ENCODE measurements at places on chromosomes 6 and 20.

DNA sequence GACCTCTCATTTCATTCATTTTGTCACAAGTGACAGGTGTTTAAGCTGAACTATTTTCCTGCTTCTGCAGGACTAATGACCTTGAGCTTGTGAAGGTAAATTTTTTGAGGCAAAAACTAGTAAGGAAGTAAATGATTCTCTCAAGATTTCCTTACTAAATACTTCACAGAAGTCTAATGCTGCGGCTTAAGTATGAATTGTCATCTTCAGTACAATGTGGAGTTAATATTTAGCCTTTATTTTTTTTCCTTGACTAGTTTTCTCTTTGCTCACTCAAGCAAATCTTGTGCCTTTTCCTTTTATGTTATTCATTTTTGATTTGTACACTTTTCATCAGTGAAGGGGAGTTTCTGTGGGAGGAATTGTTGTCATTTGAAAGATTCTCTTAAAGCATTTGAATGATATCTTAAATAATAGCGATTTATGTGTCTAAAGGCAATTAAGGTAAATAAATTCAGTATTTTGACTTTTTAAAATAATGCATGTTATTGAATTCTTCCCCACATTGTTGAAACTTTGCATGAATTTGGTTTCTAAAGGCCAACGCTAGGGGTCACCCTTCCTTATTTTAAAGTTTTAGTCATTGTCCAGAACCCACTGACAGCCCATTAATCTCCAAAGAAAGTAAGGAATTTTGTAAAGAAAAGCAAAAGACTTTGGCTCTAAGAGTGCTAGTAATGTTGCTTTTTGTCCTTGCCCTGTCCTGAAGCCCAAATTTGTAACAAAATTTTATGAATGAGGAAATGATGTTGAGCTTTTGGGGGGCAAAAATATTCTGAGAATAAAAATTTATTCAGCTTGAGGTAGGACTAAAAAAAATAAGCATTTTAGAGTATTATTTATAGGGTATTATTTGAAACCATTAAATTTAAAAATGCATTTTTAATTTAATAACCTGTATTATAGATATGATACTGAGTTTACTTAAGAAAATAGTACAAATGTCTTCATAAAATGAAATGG lies 157.4 kb upstream of the LAMA2 start:
- DNase-seq, result no peak

DNA sequence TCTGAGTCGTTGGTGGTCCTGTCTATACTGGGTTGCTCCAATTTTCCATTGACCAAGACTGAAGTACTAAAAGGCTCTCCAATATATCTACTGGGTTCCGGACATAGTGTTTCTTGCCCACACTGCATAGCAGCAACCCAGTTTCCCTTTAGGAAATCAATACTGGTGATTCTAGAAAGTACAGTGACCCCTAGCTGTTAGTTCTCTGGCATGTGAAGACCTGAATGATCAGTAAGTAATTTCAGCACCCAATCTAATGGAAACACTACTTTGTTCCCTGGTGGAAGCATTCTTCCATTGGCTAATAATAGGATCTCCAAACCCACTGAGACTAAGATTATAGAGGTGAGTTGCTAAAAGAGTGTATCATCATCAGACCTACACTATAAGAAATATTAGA lies 40.8 kb upstream of the STMND1 start:
- DNase-seq, result no peak

- DNase-seq, result no peak
These were observed 4.1 kb upstream of the TFAP2C start for GRCh38 chr20:56624786-56625681.

DNA sequence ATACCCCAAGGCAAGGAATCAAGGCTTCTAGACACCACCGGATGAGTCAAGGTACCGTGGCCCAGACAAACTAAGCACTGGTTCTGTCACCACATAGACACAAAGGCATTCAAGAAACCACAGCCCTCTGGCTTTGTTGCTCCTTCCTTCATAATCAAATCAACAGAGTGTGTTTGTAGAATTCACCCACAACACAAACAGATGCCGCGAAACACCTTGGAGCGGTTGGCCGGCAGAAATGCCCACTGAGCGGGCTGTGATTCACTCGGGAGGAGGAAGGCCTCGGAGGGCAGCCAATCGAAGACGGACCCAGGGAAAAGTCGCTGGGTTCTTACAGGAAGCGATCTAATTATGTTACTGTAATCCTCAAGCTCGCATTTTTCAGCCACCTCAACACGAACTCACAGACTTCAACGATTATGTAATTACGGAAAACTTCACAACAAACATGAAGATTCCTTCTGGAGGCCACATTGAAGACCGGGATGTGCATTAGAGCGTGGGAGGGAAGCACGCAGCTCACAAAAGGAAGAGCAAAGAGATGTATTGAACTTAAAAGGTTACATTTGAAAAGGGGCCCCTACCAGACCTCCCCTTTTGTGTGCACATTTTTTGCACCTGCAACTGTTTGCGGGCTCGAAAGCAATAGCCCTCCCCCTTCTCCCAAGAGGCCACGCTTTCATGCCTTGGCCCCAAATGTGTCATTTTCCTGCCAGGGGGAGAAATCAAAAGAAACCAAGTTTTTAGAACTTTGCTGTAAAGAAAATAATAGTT lies 184.7 kb upstream of the PREP start:
- peak; percentile 56 for DNase-seq

- DNase-seq, result no peak
These were observed 200.9 kb downstream of the GJA10 start for GRCh38 chr6:90095145-90095544.

DNA sequence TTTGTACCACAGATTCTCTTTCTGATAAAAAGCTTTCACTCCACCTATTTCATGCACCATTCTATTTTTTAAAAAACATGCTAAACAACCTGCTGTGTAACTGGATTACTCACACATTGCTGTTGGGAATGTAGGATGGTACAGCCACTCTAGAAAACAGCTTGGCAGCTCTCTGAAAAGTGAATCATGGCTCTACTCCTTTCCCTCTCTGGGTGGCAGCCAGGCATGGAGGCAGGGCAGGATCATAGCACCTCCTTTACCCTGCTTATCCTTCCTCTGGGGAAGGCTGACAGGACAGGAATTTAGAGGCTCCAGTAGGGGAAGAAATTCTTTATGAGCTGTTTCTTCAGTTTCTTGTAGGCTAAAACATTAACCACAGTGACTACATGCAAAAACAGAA lies 6.7 kb upstream of the VNN2 start:
- DNase-seq, result no peak

DNA sequence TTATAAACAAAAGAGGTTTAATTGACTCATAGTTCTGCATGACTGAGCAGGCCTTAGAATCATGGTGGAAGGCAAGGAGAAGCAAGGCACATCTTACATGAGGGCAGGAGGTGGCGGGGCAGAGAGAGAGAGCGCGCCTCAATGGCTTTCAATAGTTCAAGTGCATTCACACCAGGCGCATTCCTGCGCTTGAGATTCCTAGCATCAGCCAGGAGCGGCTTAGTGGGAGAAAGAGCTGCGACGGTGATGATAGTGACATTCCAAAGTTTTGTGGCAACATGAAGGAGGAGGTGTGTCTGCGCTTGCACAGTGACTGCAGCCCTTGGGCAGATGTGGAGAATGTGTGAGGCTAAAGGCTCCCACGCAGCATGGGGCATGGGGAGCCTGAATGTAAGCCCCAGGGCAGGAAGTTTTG lies 25.0 kb upstream of the EMILIN3 start:
- DNase-seq, result no peak

- no peak for DNase-seq
These were observed 1.3 kb upstream of the HLA-A start for GRCh38 chr6:29941016-29941415.

DNA sequence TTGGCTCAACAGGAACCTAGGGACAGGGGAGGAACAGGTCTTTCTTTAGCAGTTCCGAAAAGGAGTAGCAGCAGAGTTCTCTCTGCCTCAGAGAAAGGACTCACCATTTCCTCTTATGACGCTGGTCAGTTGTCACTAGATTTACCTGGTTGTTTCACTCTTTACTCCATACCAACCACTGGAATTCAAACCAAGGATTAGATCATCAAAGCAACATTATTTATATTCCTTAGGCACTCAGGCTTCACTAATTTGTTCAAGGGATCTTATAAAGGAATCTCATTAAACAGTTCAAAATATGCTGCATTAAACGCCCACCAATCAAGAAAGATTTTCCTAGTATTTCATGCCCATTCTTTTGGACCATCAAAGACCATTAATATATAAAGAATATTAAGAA lies 1129.5 kb upstream of the MAP3K7 start:
- no peak for DNase-seq

DNA sequence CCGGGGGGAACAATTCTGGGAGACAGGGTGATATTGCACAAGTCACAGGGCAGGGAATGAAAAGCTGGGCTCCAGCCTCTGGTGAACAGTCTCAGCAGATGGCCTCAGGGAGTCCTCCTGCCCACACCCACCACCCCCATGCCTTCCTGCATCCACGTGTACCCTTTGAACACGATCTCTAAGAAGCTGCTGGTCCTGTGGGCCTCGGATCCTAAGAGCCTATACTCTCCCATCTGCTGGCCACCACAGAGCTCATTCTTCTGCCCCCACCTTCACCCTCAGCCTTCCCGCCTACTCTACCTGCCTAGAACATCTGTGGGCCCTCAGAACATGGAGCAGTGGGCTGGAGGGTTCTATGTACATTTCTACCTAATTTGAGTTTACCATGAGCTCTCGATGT lies 60.3 kb downstream of the TRERF1 start:
- no peak for DNase-seq

DNA sequence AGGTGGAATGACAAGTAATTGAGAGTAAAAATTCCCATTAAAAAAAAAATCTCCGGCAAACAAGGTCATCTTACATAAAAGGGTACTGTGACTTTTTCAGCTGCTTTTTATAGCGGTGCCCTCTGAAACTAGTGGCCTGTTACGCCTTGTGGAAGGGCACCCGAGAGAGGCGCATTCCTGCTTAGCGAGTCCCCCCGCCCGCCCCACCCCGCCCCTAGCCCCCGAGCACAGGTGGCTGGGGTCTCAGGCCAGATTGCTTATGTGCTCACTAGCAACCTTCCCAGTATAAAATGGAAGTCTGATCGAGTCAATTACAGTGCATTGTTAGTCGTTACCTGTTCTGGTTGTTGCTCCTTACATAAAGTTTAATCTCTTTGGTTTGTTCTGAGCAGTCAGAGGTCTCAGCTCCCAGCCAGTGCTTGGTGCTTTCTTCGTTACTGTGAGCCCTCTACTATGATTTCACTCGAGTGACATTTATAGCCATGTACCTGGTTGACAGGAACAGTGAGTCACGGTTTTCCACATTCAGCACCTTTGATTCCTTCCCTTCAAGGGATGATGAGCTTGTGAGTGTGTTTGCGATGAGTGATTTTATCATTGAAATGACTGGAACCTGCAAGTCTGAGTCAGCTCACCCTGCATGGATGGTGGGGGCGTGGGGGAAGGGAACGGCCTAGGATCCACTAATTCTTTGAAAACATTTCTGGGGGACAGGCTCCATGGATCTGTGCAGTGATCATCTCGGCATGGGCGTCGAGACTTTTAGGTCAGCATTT lies 47.6 kb downstream of the ZDHHC14 start:
- DNase-seq, result no peak

DNA sequence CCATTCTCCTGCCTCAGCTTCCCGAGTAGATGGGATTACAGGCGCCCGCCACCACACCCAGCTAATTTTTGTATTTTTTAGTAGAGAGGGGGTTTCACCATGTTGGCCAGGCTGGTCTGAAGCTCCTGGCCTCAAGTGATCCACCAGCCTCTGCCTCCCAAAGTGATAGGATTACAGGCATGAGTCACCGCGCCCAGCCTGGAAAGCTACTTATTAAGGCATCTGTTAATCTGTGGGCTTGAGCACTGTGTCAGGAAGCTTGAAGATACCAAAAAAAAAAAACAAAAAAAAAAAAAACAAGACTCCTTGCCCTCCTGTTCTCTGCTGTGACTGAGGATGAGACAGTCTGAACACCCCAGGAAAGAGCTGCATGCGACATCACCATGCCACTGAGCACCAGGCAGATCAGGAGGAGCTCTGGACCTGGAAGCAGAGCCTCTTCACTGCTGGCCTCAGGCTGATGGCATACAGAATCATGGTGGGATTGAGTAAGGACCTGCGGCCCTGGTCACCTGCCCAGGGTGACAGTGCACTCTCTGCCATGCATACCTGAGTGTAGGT lies 166.5 kb upstream of the SNX9 start:
- DNase-seq, result no peak

DNA sequence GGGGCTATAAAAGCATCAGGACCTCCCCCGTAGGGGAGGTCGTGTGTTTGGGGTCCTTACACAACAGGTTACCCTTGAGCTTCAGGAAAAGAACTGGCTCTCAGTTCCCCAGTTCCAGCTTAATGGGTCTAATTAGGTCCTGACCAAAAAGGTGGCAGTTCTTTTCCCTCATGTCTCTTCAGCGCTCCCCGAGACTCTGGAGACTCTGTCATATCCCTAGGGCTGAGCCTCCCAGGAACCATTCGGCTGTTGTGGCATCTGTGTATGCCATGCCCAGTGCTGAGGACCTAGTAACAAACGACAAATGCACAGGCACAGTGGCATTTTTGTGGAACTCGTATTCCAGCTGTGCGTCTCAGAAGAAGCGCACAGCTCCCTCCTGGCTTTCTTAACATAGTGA lies 14.6 kb downstream of the PRDM1 start:
- DNase-seq, result no peak

DNA sequence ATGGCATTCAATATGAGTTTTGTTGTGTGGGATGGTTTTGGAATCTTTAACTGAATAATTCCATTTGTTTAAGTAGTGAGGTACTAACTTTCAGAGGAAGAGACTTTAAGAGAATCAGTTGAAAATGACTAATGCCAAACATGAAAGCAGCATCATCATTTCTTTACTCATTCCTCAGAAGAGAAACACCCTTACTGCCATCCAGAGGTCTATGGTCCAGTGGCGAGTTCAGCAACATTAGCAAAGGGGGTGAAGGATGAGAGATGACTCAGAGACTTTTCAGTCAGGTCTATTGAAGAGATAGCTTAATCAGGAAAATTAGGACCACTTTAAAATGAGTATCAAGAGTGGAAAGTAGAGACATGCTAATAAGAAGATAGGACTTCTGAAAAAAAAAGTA lies 118.8 kb downstream of the COL19A1 start:
- no peak for DNase-seq

DNA sequence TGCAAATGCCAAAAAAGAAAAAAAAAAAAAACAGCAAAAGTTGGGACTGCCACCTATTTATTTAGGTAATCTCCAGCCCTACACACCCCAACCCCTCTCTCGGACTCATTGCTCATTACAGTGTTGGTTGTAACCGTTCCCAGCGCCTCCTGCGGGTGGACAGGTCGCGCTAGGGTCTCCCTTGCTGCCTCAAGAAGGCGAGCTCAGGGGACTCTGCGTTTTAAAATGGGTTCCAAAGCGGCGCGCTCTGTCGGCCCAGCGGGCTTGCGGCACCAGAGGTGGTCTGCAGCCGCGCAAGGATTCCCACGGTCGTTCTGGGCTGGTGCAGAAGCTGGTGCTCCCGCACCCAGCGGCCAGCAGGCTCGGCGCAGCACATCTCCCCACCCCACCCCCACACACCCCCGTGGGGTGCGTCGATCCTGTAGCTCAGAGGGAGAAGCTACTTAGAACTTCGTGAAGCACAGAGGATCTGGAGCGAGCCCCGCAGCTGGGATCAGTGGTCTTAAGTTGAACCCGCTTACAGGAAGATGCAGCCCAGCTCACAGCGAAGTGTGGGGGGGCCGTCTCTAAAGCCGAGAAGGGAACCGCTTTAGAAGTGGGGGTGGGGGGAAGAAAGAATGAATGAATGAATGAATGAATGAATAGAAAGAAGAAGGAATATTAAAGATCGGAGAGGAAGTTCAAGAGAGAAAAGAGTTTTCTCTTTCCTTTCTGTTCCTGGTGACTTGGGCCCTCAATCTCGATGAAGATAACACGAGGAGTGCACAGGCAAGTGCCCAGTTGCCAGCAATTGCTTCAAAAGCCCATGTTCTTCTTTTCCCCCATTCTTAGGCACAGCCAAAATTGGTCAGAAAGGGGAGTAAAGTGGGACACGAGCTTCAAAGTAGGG lies 780 bp downstream of the TFAP2A start:
- no peak for DNase-seq

Measured in activated CD8-positive, alpha-beta memory T cell treated with anti-CD3 and anti-CD28 coated beads, Interleukin-2, amount 10 ng/mL, durations not matched to agents 7 days and 5 days (primary cell).